ENCODE measurements at places on chromosomes 3 and 15.

- no peak for DNase-seq
These were observed 239.3 kb downstream of the EPHB1 start for GRCh38 chr3:135034291-135034768.

- no peak for DNase-seq
These were observed 16.6 kb upstream of the NIT2 start for GRCh38 chr3:100317912-100318311.

- no peak for DNase-seq
These were observed 273.9 kb downstream of the SATB1 start for GRCh38 chr3:18151199-18151598.

DNA sequence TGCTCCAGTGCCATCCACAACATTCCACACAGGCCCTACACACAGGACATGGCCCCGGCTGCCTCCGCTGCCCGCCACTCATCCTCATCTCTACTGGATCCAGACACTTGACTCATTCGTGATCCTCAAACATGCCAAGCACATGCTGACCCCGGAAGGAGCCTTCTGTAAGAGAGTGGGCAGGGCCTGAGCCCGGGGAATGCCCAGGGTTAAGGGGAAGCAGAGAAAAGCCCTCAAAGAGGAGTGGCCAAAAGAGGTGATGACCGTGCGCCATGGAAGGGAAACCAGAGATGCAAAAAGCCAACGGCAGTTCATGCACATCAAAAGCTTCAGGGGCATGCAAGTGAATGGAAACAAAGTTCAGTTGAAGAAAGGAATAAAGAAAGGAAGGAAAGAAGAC lies 46.1 kb downstream of the RFTN1 start:
- no peak for DNase-seq

- DNase-seq = no peak
These were observed 12.9 kb downstream of the OR5AC2 start for GRCh38 chr3:98099848-98100247.

- no peak for DNase-seq
These were observed 23.1 kb downstream of the PPARG start for GRCh38 chr3:12312010-12312409.

- DNase-seq = no peak
These were observed 101.2 kb upstream of the PTX3 start for GRCh38 chr3:157335233-157336076.

- no peak for DNase-seq
These were observed 66.8 kb downstream of the PDE8A start for GRCh38 chr15:85048430-85048829.

- peak; percentile 84 for DNase-seq
These were observed 143.9 kb downstream of the OR4M2 start for GRCh38 chr15:22224241-22224671.

DNA sequence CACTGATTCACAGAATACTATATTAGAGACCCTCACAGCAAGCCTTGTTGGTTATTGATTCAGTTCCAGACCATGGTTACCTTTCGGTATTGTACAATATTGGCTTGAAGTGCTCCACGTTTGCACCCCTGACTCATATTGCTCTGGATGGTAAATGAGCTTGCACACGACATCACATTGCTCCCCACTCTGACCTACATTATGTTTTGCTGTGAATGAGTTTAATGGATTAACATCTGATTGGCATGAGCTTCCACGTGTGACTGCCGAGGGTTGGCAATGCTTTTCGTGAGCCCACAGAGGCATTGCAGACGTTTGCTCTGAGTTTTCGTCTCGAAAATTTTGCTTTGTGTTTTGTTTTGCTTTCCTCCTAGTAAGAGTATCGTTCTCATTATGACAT lies 225.8 kb upstream of the ICE2 start:
- no peak for DNase-seq

GRCh38 chr15:22799902-22800301 lies 13.5 kb downstream of the NIPA1 start:
- DNase-seq = no peak

- DNase-seq = no peak
These were observed 320.3 kb downstream of the THSD4 start for GRCh38 chr15:71435552-71435951.

- no peak for DNase-seq
These were observed 364.1 kb downstream of the MFSD1 start for GRCh38 chr3:159165961-159166360.

DNA sequence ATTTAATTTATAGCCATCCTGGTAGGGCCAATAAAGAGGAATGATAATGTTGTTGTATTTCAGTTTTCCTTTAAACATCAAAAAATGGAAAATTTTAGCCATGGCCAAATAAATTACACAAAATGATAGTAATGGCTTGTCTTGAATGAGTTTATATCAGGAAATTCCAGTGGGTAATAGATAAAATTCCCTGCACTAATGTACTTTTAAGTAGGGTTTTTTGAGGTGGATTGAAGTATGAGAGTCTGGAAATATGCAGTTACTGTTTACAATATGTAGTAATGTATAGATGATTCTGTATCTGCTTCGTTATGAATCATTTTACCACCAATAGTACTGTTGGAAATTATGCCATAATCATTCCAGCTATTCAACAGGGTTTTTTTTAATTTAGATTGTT lies 219.4 kb upstream of the ROBO2 start:
- DNase-seq = no peak

DNA sequence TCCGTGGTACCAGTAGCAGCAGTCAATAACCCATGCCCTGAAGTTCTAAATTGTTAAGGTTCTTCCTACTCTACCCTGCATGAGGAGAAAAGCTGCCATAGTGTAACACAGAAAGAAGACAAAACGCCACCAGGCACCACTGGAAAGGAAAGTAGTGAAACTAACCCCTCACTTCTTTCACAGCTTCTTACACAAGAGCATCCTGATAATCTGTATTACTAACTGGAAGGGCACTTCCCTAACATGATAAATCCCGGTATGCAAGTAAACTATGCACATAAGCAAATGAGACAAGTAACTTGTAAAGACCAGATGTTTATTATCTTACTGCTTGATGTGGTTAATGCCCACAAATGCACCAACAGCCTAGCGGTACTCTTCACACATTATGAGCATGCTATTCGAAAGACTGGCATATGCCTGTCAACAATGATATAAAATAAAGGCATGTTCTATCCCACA lies 141.3 kb downstream of the ADAM10 start:
- DNase-seq = no peak

GRCh38 chr3:48225587-48225986 lies 2.3 kb downstream of the CAMP start:
- no peak for DNase-seq

GRCh38 chr15:71677766-71678165 lies 132.6 kb upstream of the NR2E3 start:
- no peak for DNase-seq

- no peak for DNase-seq
These were observed 29.3 kb upstream of the TPM1 start for GRCh38 chr15:63013052-63013808.

DNA sequence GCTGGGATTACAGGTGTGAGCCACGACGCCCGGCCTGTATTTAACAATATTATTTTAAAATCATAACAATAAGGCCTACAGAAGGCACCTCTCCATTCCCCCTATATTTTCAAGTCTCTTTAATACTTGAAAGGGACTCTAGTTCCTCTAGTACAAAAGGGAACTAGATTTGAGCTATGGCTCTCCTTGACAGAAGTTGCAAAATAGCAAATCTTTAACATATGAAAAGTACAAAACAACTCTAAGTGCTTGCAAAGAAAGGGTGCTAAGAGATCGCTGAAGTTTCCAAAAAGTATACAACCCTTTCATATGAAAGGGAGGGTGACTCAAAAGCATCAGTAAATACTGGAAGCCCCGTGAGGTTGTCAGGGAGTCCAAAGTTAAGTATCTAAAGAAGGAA lies 23.8 kb downstream of the AP3S2 start:
- no peak for DNase-seq

GRCh38 chr3:153866901-153867300 lies 254.3 kb upstream of the ARHGEF26 start:
- no peak for DNase-seq

DNA sequence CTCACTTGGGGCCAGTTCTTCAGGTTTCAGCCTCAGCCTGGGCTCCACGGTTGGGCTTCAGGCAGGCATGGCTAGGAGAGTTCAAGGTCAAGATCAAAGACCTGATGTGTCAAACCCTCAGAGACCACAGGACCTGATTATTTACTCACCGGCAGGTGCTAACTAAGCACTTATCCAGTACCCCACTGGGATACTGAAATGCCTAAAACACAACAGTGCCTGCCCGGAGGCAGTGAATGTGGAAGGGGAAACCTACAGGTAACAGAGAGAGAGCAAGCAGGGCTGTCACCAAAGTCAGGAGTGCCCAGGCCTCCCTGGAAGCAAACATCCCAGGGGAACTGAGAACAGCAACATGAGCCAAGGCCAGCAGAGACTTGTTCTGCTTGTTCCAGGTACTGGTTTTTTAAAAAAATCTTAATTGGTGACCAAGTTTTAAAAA lies 6.7 kb downstream of the IDH2 start:
- no peak for DNase-seq

DNA sequence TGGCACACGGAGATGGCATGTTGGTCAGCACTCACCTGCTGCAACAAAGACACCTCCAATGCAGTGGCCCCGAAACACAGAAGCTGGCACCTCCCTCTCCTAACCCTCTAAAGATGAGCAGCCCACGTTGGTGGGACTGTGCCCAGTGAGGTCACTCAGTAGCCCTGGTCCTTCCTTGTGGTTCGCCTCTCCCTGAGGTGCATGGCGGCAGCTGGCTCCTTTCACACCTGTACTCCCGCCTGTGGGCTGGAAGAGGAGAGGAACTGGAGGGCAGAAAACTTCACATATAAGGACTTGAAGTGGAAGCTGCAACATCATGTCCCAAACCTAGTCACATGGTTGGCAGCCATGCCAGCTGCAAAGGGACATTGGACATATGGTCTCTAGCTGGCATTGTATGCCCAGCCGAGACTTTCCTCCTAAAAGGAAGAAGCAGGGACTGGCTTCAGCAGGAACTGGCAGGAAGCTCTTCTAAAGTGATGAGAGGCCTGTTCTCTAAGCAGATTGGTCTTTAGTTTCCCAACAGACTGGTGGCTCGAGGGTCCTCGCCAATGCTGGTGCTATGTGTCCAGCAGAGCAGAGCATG lies 10.8 kb upstream of the C3orf22 start:
- peak; percentile 67 for DNase-seq

- no peak for DNase-seq
These were observed 493.1 kb downstream of the SHQ1 start for GRCh38 chr3:72355168-72355567.

DNA sequence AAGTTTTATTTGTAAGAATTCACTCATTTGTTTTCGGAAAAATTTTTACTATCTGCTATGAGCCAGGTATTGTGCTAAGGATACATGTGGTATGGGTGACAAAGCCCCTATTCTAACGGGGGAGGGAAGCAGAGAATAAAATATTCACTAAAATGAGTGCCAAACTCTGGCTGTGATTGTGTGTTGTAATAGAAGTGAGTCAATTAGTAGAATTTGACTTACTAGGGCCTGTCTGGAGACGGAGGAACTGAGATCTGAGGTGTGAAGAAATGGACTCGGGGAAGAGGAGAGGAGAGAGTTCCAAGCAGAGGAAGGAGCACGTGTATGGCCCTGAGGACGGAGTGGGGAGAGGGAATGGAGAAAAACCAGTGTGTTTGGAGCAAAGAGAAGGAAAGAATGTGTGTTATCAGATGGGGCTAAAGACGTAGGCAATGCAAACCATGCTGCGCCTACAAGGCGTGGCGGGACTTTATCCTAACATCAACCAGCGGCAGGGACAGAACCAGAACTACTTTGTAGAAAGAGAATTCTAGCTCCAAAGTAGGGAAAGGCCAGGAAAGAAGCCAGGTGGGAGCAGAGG lies 89.1 kb downstream of the OSBPL10 start:
- DNase-seq = no peak

- DNase-seq = no peak
These were observed 3.9 kb upstream of the BNC1 start for GRCh38 chr15:83288381-83288801.

- no peak for DNase-seq
These were observed 30.3 kb upstream of the RNF7 start for GRCh38 chr3:141707741-141708203.

GRCh38 chr15:95556866-95557225 lies 773.7 kb upstream of the NR2F2 start:
- no peak for DNase-seq

GRCh38 chr3:99850608-99851007 lies 32.9 kb downstream of the CMSS1 start:
- no peak for DNase-seq

- DNase-seq = no peak
These were observed 35.2 kb downstream of the ARMC8 start for GRCh38 chr3:138222131-138222941.

GRCh38 chr15:43508991-43509659 lies 8.3 kb upstream of the MAP1A start:
- DNase-seq = no peak

- no peak for DNase-seq
These were observed 12.2 kb downstream of the CGNL1 start for GRCh38 chr15:57388464-57388863.

- no peak for DNase-seq
These were observed 208.9 kb upstream of the ST8SIA2 start for GRCh38 chr15:92184679-92185230.

DNA sequence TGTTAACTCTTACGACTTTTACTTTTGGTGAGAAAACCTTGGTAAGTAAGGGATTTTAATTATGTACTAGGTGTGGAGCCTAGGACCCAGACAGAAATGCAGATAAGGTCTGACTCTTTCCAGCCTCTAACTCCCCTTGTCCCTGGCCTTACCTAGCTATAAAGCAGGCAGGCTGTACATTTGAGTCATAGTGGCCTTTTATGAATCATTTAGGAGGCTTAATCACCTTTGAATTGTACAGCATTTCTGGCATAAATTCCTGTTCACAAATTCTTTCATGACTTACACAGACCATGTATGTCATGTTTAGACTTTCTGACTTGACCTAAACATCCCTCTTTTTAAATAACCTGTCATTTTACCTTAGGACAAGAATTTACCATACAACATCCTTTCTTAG lies 47.4 kb downstream of the CHCHD4 start:
- DNase-seq = no peak

DNA sequence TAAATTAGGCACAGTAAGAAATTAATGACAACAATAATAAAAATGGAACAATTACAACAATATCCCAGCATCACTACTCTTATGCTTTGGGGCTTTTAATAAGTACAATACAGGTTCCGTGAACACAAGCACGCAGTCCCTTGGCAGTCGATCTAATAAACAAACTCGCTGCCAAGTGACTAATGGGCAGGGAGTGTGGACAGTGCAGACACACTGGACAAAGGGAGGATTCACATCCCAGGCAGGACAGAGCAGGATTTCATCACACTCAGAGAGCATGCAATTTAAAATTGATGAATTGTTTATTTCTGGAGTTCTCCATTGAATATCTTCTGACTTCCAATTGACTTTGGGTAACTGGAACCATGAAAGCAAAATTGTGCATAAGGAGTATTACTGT lies 524.1 kb upstream of the CFAP20DC start:
- no peak for DNase-seq

- no peak for DNase-seq
These were observed 31.7 kb downstream of the HGD start for GRCh38 chr3:120650311-120650710.
